ENCODE measurements at places on chromosomes 6 and 20.

- no peak for DNase-seq
Observed at GRCh38 chr20:53652859-53653517, 59.3 kb upstream of the ZNF217 start.

GRCh38 chr20:54431156-54431944 is 44.0 kb upstream of the DOK5 start:
- DNase-seq = no peak

DNA sequence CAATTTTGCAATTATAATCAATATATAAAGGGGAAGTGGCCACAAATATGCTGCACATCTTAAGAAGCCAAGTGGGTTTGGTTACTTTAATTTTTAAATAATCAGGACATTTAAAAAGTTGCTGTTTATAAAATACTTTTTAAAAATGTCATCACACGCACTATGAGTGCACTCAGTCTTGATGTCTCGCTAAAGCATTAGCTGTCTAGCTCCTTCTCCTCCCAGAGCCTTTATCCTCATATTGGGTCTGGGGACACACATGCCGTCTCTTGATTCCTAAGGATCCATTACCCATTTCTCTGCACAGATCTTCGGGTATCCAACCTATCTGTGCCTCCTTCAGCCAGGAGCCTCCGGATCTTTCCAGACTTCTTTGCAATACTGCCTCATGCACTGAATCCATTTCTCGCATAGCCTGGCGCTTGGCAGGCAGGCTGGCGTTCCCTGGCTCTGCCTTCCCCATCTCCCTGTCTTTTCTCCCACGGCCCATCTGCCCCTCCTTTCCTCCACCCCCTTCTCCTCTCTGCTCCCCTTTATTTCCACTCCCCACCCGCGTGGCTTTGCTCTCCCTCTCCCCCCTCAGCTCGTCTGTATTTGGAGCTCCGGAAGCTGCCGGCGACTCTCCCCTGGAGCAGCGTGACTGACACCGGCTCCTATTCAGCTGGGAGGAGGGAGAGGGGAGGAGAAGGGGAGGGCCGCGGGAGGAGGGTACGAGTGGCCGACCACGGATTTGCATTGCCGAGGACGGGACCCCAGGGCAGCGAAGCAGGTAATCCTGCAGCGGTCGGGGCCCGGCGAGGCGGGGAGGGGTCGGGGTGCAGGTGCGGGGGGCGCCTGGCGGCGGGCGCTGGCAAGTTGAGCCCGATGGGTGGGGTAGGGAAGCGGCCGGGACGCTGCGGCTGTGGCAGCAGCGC is at the start of gene CAP2:
CAP2 (plus strand) TSS at position 618 of the 914 bp plus-strand sequence. CDS start 27,961 bp downstream, outside the sequence.
- DNase-seq = no peak

- no peak for DNase-seq
Observed at GRCh38 chr6:52183131-52183713, 3.0 kb upstream of the IL17A start.

DNA sequence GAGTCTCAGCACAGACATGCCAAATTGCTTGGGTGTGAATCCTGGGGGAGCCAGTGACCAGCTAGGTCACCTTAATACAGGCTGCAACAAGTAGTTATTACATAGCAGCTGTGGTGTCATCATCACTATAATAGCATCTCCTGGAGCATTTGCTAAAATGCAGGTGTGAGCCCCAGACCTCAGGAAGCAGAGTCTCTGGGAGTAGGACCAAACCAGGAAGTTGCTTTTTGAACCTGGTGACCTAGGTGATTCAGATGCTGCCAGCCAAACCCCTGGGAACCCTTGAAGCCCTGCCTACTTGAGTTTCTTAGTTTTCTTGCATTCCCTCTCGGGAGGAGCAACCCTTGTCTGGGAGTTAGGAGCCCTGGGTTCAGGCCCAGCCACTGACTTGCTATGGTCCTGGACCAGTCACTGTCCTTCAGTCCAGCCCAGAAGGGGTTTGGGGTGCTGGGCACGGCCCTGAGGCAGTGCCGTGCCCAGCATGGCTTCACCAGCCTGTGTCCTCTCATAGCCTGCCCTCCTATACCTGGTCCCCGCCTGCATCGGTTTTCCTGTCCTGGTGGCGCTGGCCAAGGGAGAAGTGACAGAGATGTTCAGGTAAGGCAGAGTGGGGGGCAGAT is 39.3 kb upstream of the ID1 start:
- no peak for DNase-seq

DNA sequence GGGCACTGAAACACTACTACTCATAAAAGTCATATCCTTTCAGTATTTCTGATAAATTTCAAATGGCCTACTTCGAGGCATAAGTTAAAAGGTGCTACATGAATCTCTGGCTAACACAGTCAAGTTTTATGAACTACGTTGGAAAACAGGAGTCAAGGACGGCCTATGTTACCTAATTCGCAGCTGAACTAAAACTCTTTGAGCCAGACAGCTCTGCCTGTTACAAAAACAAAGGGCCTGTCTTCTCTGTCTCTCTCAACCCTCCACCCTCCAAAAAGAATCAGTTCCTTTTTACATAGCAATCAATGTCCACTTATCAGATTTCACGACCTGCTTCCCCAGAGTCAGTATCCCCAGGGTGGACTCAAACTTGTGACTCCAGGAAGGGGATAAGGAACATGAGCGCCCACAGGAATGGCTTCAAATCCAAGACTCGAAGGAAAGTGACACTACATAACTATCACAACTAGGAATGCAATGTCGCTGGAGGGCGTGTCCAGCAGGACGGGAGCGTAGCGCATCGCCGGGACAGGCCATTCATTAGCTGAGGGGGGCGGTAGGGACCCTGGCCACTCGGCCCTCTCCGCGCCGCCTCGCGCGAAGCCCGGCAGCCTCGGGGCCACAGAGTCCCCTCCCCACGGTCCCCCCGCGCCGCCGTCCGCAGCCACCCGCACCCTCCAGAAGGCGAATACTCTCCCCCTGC is 591 bp downstream of the IBTK start:
- no peak for DNase-seq

GRCh38 chr6:168641446-168641845 is 200.5 kb downstream of the SMOC2 start:
- no peak for DNase-seq

- DNase-seq = no peak
Observed at GRCh38 chr20:22905658-22906057, 129.5 kb upstream of the SSTR4 start.

GRCh38 chr6:105484238-105485161 is 81.6 kb upstream of the PREP start:
- no peak for DNase-seq

GRCh38 chr6:153801917-153802316 is 237.1 kb upstream of the OPRM1 start:
- no peak for DNase-seq

DNA sequence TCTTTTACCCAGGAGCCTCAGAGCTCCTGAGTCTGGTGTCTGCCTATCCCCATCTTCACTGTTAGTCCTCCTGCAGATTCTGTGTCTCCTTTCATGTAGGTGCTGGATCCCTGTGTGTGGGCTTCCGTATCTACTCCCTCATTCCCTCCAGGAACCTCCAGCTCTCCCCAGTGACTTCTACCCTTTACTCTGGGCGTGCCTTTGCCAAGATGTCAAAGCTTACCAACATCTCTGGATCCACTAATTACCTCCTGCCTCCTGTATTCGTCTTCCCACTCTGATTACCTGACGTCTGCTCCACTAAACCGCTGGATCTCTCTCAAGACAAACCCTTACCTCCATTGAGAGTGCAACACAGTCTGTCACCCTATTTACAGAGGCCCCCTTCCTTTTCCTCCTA is 2.2 kb upstream of the C6orf136 start:
- DNase-seq = no peak

DNA sequence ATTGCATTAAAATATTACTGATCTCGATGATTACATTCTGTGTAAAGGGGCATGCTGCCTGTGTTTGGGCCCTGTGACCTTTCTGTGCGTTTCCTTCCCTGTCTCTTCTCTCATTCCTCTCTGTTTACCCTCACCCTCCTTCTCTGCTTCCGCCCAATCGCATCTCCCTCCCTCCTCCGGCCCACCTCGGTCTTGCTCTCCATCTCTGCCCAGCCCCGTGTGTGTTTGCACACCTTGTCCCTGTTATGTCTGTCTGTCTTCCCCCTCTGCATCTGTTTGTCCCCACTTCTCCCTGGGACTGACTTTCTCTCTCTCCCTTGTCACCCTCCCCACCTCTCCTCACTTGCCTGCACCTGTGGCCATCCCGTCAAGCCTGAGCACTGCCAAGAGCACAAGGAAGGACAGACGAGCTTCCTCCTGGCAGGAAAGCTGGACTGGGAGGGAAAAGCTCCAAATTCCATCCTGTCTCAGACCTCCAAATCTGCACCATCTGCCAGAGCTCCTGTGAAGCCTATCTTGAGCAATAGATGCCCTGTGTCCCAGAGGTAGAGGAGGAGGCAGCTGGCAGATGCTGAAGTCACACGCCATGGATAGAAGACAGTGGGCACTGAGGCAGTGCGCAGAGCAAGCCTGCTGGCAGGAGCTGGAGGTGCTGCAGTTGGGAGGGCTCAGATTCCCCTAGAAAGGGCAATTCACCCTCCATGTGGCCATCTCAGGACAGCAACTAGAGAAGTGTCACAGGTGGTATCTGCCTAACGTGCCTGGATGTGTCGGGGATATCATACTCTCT is 172.3 kb downstream of the PTPRT start:
- no peak for DNase-seq

GRCh38 chr6:17355404-17355774 is 38.0 kb upstream of the CAP2 start:
- no peak for DNase-seq

GRCh38 chr6:139547122-139547776 is 172.8 kb upstream of the CITED2 start:
- no peak for DNase-seq

DNA sequence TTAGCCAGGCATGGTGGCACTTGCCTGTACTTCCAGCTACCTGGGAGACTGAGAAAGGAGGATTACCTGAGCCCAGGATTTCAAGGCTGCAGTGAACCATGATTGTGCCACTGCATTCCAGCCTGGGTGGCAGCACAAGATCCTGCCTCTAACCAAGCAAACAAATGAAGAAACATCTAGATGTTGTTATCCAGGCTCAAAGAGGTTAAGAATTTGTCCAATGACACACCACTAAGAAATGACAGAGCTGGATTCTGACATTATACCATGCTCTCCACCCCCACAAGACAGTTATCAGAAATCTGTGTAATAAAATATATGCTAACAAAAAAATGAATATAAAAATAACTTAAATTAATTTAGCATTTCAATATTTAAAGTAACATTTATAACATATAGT is 925.5 kb upstream of the SLC35B3 start:
- no peak for DNase-seq

DNA sequence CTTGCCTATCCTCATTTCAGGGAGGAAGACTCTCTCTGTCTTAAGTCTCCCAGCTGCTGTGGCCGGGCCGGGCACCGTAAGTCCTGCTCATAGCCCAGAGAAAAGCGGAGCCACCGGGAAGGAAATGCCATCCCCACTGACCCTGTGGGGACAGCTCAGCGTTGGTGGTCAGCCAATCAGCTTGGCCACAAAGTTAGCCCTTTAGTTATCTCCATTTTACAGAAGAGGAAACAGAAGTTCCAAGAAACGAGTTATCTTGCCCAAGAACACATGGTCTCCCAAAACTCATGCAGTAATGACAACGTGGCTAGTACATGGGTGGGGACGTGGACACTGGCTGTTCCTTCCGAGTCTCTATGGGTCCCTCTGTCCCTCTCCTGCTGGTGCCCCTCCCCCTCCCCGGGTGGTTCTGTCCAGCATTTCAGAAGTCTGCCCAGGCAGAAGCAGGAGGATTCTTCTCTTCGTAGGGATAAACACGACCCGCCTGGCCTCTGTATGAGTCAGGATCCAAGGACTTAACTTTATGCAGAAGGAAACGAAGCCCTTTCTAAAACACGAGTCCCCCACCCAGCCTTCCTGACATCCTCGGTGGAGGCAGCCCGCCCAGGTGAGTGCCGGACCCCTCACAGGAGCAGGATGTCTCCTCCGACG is 273.8 kb downstream of the CDH4 start:
- DNase-seq = no peak

- DNase-seq = no peak
Observed at GRCh38 chr6:135030532-135031178, 24.0 kb downstream of the HBS1L start.

- no peak for DNase-seq
Observed at GRCh38 chr6:27861276-27861840, 50.8 kb downstream of the OR2B2 start.

DNA sequence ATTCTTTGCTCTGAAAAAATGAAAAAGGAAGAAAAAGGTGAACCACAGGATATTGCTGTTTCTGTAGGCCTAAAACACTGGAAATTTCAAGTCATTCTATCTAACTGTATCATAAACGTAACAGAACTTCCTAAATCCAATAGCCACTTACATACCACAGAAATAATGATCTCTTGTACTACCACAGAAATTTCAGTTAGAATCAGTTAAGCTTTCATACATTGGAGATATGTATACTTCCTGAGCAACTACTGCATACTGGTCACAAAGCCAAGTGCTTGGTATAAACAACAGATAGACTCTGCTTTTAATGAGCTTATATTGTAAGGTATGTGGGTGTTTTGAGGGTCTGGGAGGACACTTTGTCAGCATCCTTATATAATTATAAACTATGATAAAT is 38.6 kb downstream of the VTA1 start:
- no peak for DNase-seq

DNA sequence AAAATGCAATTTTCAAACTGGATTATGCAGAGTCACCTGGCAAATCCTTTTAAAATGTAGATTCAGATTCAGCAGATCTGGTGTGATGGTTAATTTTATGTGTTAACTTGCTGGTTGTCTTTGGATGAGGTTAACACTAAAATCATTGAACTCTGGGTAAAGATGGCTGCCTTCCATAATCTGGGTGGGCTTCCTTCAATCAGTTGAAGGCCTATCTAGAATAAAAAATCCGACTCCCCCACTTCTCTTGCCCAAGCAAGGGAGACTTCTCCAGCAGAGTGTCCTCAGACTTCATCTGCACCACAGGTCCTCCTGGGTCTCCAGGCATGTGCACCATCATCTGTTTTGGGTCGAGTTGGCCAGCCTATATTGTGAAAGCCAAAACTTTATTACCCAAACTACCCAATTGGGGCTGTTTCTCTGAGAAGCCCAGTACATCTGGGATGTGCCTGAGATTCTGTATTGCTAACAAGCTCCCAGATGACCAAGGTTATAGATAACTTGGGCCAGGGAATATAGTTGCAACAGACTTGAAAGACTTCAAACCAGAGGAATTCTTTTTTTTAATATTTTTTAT is 1.6 kb upstream of the SLC17A5 start:
- DNase-seq = no peak

DNA sequence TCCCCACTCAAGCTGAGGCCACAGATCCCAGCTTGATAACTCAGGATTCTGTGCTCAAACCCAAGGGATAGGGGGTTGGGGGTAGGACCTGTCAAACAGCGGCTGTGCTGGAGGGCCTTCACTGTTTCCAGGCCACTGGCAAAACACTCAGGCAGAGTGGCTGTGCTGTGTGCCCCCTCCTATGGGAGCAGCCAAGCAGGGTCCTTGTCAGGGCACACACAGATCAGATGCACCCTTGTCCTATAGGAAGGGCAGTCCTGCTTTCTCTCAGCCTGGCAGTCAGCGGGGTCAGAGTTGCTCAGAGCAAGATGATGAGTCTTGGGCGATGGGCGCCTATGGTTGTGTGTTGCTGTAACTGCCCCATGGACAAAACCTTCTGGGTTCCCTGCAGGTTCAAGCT is 554.8 kb downstream of the TBC1D32 start:
- DNase-seq = no peak

Data from stimulated activated CD8-positive, alpha-beta memory T cell treated with anti-CD3 and anti-CD28 coated beads, Interleukin-7, amount 100 ng/mL, for 1 hour (primary cell).